ENCODE measurements at places on chromosomes 16 and 17.

- no peak for DNase-seq
These were observed 13.6 kb downstream of the SMG6 start for GRCh38 chr17:2289878-2290478.

- DNase-seq: no peak
These were observed 317.7 kb downstream of the MAF start for GRCh38 chr16:79282806-79283205.

GRCh38 chr16:66904846-66905632 lies 13.6 kb downstream of the CDH16 start:
- no peak for DNase-seq

DNA sequence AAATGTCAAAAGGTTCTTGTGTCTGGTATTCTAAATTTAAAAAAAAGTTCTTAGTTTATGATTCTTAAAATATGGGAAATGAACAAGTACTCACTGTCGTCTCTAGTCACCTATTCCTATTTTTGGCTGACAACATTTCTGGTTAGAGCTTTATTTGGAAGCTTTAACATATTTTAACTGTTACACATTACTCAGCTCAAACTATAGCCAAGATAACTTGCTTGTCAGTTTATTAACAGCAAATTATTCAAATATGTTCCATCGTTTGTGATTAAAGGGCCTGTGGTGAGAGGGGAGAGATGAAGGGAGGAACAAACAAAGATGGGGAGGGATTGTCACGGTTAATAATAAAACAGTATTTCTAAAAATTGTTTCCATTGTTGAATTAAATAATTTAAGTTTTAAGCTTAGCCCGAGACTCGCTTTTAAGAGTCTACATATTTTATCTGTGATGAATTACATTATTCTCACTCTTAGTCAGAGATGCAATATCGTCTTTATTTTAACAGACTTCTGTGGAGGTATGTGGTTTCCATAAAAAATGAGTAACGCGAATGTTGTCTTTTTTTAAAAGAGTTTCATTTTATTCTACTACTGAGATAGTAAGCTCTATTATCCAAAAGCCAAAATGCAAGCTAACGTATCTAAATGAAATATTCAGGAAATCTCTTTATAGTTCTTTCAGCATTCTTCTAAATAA lies 321.9 kb upstream of the PMFBP1 start:
- no peak for DNase-seq

- peak; percentile 67 for DNase-seq
These were observed 78.3 kb downstream of the RPA1 start for GRCh38 chr17:1907909-1908698.

DNA sequence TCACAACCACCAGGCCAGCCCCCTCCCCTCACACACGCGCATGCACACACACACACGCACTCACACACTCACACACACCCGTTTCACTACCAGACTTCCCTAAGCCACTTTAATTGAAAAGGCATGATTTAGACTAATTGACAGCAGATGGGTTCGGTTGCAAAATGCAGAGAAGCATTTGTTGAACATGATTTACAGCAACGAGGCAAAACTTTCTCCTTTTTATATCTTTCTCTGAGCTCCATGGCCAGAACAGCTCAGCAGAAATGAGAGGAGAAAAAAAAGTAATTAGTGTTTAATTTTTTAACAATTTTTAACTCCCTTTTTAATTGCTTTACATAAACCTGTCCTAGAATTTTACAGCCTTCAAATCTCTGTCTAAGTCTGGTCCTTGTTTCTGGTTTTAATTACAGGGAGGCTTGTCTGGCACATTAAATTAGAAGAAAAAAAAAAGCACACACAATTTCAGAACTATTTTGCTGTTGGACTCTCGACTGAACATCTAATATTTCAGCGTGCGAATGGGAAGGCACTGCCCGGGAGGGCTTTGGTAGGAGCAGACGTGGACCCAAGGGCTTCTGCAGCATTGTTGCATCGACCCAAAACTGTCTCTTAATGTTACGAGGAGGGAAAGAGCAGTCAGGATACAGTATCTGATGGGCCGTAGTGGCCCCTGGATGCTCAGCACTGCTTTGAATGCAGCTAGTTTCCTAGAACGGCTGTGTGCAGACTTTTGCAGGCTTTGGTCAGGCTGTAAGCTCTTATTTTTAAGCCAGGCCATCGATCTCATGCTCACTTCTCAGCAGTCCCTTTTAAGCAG lies 255.9 kb downstream of the SOX9 start:
- DNase-seq: no peak

GRCh38 chr16:87436225-87437172 lies 44.4 kb downstream of the MAP1LC3B start:
- no peak for DNase-seq

DNA sequence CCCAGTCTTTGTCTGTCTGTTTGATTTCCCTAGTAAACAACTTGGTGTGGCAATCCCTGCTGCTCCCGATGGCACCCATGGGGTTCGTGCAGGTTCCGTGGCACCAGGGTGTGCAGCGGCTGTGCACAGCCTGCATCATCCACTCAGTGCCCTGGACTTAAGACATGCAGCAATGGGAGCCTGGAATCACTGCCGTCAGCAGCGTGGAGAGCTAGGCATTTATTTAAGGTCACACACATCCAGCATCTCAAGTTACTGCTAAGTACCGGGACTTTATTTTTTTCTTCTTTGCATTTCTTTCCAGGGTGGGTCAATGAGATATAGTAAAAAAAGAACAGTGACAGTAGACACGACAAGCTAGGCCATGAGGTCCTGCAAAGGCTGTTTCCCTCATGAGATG lies 2.8 kb downstream of the DHRS7C start:
- DNase-seq: no peak

GRCh38 chr17:78974635-78975591 lies 4.8 kb downstream of the LGALS3BP start:
- DNase-seq: no peak

DNA sequence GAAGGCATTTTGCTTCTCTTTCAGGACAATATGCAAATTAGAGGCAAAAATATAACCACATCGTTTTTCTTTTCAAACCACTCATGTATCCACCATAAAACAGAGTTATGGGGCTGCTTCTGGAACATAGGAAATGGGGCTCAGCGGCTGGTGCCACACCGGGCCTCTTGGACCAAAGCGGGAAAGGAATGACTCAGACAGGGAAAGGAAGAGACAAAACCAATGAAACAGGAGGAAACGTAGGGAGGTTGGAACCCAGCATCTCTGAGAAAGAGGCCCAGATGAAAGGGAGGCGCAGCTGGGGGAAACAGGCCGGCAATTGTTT lies 28.5 kb downstream of the CUEDC1 start:
- peak; percentile 71 for DNase-seq

- DNase-seq: no peak
These were observed 2.4 kb downstream of the AMFR start for GRCh38 chr16:56422896-56423441.

DNA sequence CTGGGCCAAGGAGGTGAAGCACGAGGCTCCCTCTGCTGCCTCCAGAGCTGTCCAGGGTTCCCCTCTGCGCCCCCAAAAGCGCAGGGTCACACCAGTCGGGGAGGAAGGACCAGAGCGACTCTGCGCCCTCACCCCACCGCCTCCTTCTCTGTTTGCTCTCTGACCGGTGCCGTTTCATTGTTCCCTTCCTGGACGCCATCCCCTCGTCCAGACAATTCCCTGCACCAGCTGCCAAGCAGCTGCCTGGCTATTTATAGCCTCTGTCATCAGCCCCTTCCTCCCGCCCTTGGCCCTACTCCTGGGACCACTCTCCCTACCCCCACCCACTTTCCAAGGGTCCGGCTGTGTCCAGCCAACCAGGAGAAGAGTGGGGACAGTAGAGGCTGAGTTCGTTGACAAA lies 68.8 kb upstream of the CREBBP start:
- no peak for DNase-seq

DNA sequence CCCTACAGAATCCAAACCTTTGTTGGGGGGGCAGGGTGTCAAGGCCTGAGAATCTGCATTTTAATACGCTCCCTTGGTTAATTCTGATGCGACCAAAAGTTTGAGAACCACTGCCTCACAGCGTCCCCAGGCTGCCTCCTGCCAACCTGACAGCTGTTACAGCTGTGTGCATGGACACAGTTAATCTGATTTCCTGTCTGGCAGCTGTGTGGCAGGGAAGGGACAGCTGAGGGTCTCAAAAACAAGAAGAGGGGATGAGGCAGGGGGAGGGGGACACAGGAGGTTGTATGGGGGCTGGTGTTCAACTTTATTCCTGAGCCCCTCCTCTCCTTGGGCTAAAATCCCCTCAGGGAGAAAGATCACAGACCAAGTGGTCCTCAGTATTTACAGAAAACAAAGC lies 17.5 kb downstream of the HDAC5 start:
- DNase-seq: no peak

- DNase-seq: no peak
These were observed 26.3 kb upstream of the C1QTNF8 start for GRCh38 chr16:1122398-1122765.

- DNase-seq: peak; percentile 73
These were observed 97.6 kb downstream of the MRM3 start for GRCh38 chr17:879546-880442.

- DNase-seq: peak; percentile 84
These were observed at the start of gene SEZ6L2 for GRCh38 chr16:29899516-29900101. Gene SEZ6L2, minus strand, starts transcription at chr16:29899550. Its CDS starts 531 bp downstream, at chr16:29899019.

DNA sequence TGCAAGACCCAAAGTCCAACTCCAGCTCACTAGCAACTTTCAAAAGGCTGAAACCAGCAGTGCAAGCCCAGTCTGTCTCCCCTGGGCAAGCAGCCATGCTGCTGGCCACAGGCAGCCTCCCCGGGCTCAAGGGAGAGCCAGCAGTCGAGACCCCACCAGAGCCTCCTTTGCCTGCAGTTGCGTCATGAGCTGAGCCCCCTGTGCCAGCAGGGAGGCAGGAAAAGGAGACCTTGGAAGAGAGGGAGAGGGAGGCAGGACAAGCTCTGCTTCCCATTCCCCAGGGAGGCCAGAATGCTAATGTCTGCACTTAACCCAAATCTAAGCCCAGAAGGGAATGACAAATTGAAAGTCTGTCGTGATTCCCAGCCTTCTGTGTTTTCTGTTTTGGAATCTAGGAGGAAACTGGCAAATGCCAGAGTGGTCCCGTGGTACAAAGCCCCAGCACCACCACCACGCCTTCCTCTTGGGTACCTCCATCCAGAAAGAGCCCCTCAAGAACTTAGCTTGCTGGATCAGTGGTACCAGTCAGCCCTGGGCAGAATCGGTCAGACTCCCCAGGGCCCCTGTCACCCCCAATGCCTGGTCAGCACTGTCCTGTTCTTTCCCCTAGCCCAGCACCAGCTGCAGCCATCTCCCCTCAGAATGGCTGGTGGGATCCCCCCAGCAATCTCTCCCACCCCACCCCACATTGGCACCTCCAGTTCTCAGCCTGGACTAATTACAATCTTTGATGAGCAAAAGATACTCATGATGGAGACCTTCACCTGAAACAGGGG lies 99.3 kb upstream of the TNRC6C start:
- no peak for DNase-seq

DNA sequence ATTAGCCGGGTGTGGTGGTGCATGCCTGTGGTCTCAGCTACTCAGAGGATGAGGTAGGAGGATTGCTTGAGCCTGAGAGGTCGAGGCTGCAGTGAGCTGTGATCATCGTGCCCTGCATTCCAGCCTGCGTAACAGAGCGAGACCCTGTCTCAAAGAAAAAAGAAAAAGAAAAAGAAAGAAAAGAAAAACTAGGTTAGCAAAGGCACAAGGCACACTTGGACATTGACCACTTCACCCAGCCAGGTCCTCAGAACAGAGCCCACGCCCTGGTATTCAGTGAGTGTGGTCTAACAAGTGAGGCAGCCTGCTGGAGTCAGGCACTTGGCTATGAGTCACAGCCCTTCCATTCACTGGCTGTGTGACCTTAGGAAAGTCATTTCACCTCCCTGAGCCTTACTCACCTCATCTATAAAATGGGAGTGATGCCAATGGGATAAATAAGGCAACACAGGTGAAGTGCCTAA lies 10.4 kb downstream of the MILR1 start:
- no peak for DNase-seq

DNA sequence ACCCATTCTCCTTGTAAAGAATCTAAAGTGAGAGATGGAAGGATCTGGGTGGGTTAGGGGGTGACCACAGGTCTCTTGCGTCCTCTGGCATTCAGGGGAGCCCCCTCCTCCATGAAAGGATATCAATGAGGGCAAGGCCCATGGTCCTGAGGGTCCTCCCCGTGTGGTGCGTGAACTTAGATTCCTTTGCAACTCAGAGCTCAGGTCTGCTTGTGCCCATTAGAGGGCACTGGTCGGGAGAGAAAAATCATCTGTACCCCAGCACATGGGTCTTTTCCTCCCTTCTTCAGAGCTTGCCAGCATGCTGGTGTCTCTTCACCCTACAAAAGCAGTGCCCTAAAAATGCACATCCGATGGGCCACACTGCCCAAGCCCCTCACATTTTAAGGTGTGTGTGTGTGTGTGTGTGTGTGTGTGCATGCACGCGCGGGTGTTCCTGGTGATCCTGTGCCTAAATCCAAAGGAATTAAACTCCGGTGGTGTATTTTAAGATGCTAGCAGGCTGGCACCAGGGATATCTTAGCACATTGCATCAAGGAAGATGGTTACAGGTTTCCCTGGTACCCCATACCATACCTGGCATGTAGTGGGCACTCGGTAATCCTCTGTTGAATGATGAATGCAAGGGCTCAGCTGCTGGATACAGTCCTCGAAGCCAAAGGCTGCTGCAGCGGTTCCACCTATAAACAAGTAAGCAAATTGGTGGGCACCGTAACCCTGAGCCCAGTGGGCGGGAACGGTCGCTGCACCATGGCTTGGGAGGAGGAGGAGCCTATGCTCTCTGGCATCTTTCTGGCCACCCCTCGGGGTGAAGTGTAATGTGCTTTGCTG lies 4.7 kb downstream of the C1QTNF1 start:
- no peak for DNase-seq

DNA sequence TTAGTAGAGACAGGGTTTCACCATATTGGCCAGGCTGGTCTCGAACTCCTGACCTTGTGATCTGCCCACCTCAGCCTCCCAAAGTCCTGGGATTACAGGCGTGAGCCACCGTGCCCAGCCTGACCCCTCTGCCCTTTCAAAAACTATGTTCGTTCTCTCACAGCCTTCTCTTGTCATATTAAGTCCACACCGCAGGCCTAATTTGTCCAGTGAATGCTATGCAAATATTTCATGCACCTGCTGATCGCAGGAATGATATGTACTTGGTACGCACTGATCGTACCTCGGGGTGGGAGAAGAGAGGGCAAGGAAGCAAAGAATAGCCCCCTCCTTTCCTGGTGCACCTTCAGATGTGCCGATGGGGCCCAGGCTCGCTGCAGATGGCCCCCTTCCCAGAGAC lies 3.0 kb upstream of the BIRC5 start:
- DNase-seq: no peak

- DNase-seq: no peak
These were observed 149.1 kb downstream of the PRKCA start for GRCh38 chr17:66451188-66452149.

- DNase-seq: no peak
These were observed 86.7 kb downstream of the TMEM132E start for GRCh38 chr17:34665819-34666763.

DNA sequence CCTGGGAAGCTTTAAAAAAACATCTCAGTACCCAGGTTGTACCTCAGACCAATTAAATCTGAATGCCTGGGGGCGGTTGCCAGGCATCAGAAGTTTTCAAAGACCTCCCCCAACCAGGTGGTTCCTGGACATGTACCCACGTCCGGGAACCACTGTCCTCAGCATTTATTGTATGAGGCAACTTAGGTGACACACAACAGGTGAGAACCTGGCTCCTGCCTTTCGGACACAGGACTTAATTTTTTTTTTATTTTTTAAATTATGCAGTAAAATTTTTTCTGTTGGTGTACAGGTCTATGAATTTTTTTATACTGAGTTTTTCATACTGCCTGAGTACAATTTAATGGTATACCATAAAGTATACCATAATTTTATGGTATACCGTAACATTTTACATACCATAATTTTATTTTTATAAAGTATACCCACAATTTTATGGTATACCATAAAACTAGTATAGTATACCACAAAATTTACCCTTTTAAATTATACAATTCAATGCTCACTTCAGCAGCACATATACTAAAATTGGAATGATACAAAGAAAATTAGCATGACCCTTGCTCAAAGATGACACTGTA lies 38.7 kb upstream of the DHX8 start:
- no peak for DNase-seq

All from neuronal stem cell (in vitro differentiated cells).